ENCODE measurements at places on chromosomes 12 and 14.

- DNase-seq = no peak
These were observed 101.2 kb downstream of the NELL2 start for GRCh38 chr12:44774815-44775411.

GRCh38 chr14:53306911-53307310 is 153.8 kb upstream of the DDHD1 start:
- no peak for DNase-seq

DNA sequence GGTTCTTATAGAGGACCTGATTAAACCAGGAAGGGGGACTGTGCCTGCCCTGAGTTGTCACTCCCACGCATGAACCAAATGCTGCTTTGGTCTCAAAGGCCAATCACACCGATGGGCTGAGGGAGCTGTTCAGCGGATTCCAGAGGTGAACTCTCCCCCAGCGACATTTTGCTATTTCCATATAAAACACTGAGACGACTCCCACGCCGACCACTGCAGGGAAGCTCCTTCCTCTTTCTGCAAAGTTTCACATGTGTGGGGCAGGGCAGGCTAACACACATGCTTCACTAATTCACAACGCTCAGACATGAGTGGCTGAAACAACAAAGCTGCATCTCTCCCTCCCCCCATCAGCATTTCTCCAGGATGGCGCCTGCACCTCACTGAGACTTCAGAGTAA is 37.8 kb upstream of the TMEM132D start:
- DNase-seq = no peak

- no peak for DNase-seq
These were observed 833 bp upstream of the BHLHE41 start for GRCh38 chr12:26125400-26126339.

DNA sequence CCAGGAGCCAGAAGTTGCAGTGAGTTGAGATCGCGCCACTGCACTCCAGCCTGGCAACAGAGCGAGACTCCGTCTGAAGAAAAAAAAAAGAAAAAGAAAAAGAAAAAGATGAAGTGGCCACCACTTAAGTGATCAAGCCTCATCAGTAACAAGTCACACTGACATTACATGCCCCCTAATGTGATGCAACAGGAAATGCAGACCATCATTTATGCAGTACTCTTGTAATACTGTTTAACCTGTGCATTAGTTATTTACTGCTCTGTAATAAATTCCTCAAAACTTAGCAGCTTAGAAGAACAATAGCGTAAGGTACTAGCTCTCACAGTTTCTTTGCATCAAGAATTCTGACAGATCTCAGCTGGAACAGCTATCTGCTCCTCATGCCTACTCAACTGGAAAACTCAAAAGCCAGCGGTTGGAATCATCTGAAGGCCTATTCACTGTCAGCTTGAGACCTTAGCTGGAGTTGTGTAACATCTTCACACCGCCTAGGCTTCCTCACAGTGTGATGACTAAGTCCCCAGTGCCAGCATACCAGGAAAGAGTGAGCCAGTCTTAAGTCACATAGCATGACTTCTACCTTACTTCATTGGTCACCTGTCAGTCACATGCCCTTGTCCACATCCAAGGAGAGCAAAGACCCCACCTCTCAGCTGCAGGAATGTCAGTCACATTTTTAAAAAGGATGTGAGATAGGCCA is 31.5 kb downstream of the EPS8 start:
- no peak for DNase-seq

DNA sequence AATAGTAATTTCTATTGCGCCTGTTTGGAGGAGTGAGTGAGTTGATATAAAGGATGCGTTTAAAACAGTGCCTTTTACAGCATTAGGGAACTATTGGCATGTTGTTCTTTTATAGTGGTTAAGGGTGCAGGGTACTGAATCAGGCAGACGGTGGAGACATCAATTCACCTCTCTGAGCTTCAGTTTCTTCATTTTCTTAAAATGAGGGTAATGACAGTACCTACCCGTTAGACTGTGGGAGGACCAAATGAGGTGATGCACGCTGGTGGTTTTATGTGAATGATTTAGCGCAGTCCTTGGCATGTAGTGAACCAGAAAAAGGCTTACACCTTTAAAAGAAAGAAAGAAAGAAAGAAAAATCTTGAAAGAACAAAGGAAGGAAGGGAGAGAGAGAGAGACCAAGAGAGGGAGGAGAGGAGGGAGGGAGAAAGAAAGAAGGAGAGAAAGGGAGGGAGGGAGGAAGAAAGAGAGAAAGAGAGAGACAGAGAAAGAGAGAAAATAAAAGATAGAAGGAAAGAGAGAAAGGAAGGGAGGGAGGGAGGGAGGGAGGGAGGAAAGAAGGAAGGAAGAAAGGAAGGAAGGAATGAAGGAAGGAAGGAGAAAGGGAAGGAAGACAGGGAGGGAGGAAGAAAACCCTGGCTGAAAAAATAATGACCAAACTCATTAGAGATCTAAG is 22.2 kb upstream of the CCND2 start:
- no peak for DNase-seq

DNA sequence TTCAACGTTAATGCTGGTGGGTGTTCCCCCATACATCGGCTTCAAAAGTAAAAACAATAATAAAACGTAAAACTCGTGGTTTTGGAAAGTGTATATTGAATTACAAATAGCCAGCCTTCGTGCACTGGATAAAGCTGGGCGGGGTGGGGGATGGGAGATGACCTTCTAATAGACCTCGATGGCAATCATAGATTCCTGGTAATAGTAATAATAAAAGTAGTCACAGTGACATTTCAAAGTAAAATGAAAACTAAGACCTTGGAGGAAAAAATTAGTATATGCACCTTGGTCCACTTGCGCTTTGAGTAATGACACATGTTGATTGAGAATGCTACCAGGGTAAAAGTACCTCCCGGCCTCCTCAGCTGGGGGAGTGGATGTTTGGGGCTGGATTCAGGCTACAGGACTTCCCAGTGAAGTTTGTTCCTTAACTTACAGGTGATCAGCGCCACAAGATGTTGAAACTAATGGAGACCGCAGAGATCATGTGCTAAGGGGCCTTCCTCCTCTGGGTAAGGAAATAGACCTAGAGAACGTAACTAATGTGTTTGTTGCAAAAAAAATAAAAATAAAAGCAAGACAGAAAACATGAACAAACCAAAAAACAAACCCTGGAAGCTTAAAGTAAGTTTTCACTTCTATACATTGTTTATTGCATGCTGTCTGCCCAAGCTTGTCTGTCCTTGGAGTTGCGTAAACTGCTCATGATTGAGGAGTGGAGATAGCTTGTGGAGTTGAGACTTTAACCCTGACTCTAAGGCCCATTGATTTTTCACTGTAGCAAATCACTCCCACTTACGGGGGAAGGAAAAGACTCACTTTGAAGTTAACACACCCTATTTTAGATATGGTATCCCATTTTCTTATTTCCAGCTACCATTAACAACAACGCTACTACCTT is 907 bp upstream of the LRIG3 start:
- no peak for DNase-seq

DNA sequence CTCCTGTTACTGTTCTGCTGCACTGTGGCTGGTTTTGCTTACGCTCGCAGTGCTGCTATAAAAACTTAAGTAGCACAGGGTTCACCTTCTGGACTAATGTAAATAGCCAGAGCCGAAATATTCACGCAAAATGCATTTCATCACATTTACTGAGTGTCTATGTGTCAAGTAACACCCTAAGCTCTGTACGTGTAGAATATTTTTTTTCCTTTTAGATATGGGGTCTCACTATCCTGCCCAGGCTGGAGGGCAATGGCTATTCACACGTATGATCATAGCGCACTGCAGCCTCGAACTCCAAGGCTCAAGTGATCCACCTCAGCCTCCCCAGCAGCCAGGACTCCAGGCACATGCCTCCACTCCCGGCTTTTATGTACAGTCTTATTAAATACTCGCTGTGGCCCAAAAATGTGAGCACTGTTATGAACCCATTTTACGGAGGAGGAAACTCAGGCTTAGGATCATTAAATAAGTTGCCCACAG is 60.8 kb upstream of the RIMBP2 start:
- DNase-seq = no peak

DNA sequence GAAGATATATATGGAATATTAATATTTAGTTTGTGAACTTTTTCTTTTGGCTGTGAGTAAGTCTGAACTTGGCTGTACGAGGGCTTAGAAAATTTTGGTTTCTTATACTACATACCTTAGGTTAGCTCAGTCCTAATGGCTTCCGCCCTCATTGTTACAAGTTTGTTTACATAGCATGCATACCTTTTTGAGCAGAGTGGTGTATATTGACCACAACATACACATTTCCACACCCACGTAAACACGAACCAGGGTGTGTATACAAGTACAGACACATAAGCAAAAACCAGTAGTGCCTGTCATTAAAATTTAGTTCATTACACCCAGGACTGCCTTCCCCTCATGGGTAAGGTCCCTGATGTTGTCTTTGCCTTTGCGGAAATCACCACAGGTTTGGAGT is 230.2 kb upstream of the RGS6 start:
- DNase-seq = no peak

- no peak for DNase-seq
These were observed 2.0 kb downstream of the MMP19 start for GRCh38 chr12:55840581-55841351.

- DNase-seq = no peak
These were observed 20.9 kb downstream of the RASSF3 start for GRCh38 chr12:64631197-64631596.

- no peak for DNase-seq
These were observed 9.9 kb downstream of the PIWIL1 start for GRCh38 chr12:130347588-130347987.

DNA sequence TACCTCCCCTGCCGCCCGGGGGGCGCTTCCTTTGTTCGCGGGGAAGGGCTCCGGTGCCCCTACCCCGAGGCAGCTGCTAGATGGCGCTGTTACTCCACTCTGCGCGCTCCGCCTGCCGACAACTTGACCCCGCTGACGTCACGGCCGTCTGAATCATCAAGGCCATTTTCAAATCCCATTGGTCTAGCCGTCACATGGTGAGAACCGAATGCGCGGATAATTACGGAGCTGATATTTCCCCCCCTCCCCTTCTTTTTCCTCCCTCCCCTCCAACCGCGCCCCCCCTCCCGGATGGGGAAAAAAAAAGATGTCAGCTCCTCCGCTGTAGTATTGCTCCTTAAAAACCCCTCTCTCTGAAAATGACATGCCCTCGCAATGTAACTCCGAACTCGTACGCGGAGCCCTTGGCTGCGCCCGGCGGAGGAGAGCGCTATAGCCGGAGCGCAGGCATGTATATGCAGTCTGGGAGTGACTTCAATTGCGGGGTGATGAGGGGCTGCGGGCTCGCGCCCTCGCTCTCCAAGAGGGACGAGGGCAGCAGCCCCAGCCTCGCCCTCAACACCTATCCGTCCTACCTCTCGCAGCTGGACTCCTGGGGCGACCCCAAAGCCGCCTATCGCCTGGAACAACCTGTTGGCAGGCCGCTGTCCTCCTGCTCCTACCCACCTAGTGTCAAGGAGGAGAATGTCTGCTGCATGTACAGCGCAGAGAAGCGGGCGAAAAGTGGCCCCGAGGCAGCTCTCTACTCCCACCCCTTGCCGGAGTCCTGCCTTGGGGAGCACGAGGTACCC is at the start of gene HOXC10:
TSS of gene HOXC10 (plus strand) at position 246 of the 791 bp plus-strand sequence. CDS start at position 360, 114 bp downstream.
- peak; percentile 28 for DNase-seq
